ENCODE measurements at places on chromosomes 6 and 20.
A peak's percentile ranks its signal among the peaks of the same experiment; 100 is the strongest.

GRCh38 chr6:10962673-10963072 lies 75.8 kb downstream of the SYCP2L start:
- DNase-seq, result no peak

DNA sequence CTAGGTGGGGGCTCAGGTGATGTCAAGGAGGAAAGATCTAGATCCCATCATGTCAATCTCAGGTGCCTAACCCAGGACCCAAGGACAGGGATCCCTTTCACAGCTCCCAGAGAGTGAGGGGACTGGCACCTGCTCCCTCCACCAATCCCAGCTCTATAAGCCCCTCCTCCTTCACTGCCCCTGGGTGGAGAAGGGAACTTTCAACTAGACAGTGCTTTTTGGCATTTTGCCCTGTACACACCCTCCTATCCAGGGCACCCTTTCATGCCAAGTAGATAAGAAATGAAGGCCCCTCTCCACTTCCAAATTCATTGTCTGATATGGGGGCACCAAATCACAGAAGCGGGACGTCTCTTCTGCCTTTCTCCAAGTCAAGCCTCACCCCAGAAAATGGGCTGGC lies 61.6 kb downstream of the MDGA1 start:
- no peak for DNase-seq

DNA sequence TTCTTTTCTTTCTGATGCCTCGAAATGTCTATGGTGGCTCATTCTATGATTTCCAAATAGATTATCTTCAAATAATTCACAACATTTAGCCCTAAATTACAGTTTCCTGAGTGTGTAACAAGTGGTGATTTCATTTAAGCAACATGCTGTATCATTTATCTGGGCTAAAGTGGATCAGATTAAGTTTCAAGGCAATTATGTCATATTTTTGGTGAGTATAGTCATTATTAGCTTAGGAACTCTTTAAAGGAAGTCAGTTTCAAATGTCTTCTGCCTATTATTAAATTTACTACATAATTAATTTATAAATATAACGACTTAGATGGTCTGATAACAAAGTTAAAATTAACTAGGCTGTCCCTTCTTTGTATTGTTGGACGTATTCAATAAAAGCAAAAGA lies 847.9 kb upstream of the FLRT3 start:
- no peak for DNase-seq

- DNase-seq, result no peak
These were observed 394 bp downstream of the YIPF3 start for GRCh38 chr6:43516367-43516696.

- DNase-seq, result no peak
These were observed 107.4 kb downstream of the TFAP2A start for GRCh38 chr6:10307476-10307875.

DNA sequence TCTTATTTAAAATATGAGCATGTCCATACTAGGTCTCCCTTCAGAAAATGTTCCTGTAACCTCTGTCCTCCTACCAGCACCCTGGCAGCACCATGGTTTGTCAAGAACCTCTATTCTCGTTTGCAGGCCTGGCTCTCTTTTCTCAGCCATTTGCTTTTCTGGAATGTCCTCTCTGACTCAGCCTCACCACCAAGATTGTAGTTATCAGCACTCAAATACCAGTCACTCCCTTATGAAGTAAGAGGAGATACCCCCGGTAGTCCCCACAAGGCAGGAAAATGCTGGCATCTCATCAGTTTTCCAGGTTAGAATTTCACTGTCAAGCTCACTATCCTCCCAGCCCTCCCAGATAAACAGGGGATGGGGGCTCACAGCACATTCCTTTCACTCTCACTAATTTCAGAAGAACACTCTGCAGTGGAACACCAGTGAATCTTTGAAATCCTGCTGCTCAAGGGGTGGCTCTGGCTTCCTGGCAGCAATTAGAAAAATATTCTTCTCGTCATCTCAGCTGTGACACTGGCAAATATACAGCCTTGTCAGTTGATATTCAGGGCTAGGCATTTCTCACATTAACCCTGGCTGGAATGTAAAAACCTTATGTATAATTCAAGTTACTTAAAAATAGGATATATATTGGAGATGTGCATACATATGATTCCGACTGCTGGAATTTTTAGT lies 129.2 kb downstream of the TBX18 start:
- no peak for DNase-seq

DNA sequence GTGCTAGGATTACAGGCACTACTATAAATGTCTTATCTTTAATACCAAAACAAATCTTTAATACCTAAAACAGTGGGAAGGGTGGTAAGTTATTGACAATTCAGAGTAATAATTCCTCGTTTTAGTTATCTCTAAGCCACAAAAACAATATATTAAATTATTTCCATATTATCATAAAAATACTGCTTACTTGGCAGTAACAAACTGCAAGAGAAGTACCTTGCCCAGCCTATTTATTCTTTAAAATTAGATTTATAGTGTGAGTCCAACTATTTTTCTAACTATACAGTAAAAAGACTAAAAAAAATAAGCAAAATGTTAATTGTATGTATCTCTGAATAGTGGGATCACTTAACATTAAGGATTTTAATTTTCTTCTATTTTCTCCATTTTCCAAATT lies 123.2 kb downstream of the HACE1 start:
- DNase-seq, result no peak

DNA sequence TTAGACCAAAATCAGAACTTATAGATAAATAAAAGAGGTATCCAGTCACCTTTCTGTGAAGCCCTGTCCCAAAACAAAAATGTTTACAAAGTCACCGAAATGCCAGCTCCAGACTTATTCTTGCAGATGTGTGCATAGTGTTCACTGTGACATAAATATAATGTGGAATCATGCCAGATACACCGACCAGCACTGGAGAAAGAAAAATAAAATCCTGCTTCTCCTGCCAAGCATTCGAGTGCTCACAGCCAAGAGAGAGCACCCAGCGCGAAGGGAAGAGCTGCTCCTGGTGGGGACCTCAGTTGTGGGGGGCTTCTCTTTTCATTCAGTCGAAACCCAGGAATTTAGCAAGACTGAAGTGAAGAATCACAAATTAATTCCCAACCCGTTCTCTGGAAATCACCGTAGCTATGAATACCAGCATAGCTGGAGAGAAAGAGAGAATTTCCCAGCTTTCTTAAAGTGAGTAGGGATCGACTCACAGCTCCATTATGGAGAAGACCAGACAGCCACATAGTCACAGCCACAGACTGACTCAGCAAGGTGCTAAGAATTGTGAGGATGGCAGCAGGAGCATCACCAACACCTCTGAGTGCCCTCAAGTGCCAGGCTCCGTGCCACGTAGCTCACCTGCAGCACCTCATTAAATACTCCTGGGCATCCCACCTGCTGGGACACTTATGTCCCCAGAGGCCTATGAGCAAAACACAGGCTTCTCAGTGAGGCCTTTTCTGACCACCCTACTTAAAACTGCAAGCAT lies 33.2 kb downstream of the BFSP1 start:
- no peak for DNase-seq

GRCh38 chr20:19568128-19568527 lies 189.9 kb upstream of the RIN2 start:
- no peak for DNase-seq

GRCh38 chr6:105936972-105937371 lies 149.2 kb upstream of the PRDM1 start:
- DNase-seq, result no peak

DNA sequence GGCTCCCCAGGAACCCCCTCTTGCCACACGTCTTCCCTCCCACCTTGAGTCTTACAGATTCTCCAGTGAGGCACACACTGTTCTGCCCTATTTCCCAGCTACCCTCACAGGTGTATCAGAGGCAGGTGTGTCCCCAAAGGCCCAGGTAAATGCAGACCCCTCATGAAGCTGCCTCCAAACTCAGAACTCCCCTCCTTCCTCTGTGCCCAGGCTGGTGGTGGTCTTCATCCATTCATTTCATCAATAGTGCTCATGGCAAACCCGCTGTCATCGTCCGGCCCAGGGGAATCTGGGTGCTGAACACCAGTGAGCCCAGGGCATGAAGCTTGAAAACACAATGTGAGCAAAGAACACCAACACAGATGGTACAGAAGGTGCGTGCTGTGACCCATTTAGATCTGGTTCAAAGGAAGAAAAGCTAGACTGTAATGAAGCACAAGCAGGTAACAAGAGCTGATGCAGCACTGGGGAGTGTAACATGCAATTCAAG lies 213.1 kb downstream of the SYNDIG1 start:
- no peak for DNase-seq

- DNase-seq, result no peak
These were observed 69.2 kb upstream of the CCN6 start for GRCh38 chr6:111984516-111985201.

GRCh38 chr6:43428112-43428570 lies 800 bp downstream of the ABCC10 start:
- no peak for DNase-seq

DNA sequence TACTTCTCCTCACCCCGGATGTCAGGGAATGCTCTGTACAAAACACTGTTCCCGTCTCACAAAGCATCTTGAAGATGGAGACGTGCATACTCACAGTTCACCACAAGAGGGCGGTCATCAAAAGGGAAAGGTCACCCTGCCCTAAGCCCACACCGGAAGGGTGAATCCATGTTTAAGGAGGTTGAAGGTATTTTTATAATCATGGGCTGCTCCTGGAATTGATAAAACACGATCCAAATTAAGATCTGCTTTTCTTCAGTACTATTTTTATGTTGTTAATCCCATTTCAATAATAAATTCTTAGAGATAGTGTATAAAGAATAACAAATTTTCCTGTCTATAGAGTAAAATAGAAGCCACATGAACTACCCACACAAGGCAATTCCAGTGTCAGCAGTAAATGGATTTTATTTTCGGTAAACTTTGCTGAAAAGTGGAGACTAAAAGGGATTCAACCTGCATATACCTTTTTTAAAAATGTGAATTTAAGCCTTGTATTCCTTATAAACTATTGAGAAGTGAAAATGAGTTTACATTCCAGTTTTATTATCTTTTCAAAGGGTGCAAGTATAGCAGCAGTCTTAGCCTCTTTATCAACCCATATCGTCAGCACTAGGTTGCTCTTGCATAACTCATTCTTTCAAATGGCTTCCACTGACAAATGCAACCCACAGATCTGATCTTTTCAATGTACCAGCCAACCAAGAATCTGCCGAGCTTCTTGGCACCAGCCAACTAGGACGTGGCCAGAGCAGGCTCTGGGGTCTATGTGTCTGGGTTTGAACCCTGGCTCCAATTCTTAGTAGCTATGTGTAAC lies 79.7 kb upstream of the MBOAT1 start:
- DNase-seq, result peak; percentile 63

DNA sequence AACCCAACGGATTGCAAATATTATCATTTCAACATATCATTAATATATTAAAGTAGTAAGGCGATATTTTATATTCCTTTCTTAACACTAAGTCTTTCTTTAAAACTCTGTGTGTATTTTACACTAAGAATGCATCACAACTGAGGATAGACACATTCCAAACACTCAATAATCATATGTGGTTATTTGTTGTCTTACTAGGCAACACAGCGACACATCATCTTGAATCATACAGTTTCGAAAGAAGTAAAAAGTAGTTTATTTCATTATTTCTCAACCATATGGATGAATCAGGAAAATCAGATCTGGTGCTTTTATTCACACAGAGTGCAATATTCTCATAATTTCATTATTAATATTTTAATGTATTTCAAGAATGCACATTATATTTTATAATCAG lies 662.4 kb downstream of the EPHA7 start:
- no peak for DNase-seq

DNA sequence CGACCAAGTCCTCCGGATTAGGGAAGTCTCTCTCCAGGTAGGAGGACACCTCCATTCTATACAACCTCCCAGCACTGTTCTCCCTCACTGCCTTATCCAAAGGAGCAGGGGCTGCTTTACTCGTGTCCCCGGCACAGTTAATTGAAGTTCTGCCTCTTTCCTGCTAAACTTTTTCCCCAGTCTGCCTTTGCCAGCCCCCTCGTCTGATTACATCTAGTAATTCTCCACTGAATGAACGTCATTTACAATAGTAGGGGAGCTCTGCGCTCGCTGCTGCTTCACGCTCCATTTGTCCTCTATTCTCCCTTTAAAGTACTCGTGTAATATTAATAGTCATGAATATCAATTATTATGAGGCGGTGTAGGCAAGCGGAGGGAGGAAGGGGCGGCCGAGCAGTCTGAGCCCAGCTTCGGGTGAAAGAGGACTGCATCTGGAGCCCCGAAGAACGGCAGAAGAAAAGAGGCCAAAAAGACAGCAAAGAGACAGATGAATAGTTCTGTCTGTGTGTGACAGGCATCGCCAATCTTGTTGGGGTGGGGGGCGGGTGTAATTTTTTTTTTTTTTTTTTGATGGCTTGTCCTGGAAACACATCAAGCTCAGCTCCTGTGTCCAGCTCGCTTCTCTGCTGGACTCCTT lies 2.9 kb downstream of the TFAP2B start:
- no peak for DNase-seq

GRCh38 chr20:38167851-38168760 lies 3.0 kb upstream of the TGM2 start:
- DNase-seq, result no peak

DNA sequence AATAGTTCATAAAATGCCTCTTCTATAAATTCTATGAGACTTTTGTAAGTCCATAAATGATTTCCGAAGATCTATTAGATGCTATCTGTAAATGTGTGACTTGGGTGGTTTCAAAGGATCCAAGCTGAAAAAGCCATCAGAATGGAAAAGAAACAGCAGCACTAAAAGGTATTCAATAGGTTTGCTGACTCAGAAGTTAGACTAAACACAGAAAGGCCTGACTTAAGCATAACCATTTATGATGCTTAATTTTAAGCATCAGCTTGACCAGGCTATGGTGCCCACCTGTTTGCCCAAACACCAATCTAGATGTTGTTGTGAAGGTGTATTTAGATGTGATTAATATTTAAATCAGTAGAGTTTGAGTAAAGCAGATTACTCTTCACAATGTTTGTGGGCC lies 513.5 kb downstream of the TFAP2A start:
- no peak for DNase-seq

- DNase-seq, result no peak
These were observed 5.1 kb downstream of the BLOC1S5 start for GRCh38 chr6:8059129-8059528.

DNA sequence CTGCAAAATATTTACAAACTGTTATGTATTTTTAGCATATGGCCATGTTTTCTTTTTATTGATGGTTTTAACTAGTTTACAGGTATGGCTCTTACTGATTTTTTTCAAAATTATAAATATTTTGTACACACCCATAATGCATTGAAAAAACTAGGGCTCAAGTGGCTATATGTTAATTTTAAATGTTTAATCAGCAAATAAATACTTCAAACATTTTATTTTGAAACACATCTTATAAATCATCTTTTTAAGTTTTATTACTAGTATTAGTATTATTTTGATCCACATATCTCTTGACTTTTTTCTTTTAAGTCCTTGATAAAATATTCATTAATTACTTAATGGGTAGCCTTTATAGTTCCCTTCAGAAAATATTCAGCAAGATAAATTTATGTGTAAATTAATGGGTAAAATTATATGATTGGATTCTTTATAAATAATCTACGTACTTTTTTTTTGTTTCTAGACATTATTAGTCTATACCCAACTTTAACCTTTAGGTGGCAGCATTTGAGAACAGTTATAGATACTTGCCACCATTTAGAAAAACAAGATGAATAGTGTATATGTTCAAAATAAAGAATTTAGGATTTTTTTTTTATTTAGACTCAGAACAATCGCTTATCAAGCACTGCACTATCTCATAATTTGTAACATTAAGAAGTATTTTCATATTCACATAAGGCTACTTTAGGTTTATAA lies 241.9 kb downstream of the ADGRB3 start:
- DNase-seq, result no peak
